Mesenteric fat pad (tissue), 1 donor: ENCODE measurements at places on chromosomes 12 and 14. TPM values are rescaled to one million over a fixed set of nuclear protein-coding genes. Genes with fewer than 3 reads are reported as not detected.

GRCh38 chr12:75635606-75636444, 124.4 kb upstream of the KRR1 start:
- DNase-seq, result no peak

GRCh38 chr12:47746523-47746922, 12.2 kb downstream of the RAPGEF3 start:
- DNase-seq, result no peak

- no peak for DNase-seq
Observed at GRCh38 chr12:24991209-24992049, 42.5 kb upstream of the BCAT1 start.

DNA sequence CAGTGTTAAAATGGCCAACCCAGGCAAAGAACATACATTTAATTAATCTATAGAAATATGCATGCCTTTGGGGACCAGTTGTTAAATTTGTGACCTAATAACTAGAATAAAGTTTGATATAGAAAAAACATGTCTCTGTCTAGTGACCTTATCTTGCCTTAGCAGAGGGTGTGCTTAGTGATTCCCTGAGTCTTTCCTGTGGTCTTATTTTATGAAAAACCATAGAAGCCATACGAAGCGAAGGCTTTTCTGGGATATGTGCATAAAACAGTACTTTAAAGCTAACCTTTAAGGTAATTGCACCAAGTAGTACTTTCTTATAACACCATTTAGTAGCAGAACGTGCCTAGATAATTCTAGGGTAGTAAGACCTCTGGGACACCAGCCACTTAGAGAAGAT, 379.4 kb downstream of the ZFP36L1 start:
- no peak for DNase-seq

Gene GSC
- total RNA-seq, result 1.7 TPM

Gene BLTP3B
- total RNA-seq, result 41.1 TPM

Gene KRT85
- not detected for total RNA-seq
